ENCODE measurements at places on chromosomes 4 and X.

- no peak for DNase-seq
Observed at GRCh38 chr4:120052856-120053255, 13.8 kb downstream of the MAD2L1 start.

GRCh38 chr4:16293210-16293838 lies 67.1 kb upstream of the TAPT1 start:
- no peak for DNase-seq

DNA sequence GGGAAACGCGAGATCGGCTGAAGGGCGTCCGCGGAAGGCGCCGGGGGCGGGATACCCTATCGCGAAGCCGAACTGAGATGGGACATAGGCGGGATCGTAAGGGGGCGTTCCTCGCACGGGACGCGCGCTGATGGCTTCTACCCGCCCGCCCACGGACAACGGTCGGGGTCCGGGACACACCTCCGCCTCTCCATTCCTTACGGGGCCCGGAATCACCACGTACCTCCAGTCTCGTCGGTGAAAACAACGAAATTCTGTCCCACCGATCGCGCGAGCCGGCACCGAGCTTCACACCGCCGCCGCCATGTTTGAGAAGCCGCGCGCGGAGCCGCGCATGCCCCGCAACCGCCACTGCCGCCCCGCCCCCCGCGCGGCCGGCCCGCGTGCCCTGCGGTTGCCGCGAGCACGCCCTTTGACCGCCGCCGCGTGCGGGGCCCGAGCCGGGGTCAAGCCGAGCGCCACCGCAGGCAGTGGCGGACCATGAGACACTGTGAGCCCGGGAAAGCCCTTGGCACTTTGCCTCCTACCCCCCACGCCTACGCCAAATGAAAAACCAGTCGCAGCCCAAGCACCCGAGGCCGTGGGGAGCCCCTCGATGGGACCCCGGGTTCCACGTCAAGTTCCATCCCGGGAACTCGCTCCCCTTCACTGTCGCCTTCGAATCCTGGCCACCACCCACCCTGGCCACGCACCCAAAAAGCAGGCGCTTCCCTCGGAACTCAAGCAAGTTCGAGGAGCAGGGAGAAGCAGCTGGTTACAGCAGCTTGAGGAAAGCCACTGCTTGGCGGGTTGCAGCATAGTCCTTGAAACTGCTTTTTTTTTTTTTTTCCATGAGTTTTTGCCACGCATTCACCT lies at the start of gene SCML2:
SCML2 (minus strand) TSS at position 320 of the 855 bp plus-strand sequence. CDS start 20,617 bp downstream, outside the sequence.
- peak; percentile 23 for DNase-seq

GRCh38 chr4:86847571-86847970 lies 1.6 kb downstream of the SLC10A6 start:
- DNase-seq = no peak

GRCh38 chr4:7757501-7758471 lies 181.9 kb downstream of the AFAP1 start:
- DNase-seq = no peak

DNA sequence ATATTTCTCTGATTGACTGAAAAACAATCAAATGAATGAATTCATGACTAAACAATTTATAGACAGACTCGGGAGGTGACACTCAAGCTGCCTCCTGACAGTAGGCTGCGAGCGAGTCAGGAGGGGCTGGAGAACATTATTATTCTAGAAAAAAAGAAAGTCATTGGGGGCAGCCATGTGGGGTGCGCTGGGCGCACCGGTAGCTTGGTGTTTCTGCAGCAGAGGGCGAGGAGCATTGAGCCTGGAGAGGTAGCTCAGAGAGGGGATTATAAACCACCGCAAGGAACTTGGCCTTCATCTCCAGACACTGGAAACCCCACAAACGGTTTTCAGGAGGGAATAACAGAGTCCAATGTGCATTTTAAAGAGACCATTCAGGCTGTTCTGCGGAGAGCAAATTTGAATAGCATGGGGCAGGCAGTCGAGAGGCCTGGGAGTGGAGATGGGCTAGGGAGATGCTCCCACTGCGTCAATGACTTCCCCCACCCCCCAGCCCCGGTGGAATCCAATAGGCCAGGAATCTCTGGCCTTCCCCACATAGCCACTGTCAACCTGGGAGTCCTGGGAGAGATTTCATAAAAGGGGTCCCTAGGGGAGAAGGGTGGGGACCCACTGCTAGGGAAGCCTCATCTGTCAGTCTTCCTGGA lies 168.3 kb downstream of the BCOR start:
- DNase-seq = no peak

- DNase-seq = no peak
Observed at GRCh38 chrX:30488092-30488491, 89.5 kb downstream of the TASL start.

- DNase-seq = peak; percentile 14
Observed at GRCh38 chrX:16836371-16836770, 33.8 kb downstream of the RBBP7 start.

DNA sequence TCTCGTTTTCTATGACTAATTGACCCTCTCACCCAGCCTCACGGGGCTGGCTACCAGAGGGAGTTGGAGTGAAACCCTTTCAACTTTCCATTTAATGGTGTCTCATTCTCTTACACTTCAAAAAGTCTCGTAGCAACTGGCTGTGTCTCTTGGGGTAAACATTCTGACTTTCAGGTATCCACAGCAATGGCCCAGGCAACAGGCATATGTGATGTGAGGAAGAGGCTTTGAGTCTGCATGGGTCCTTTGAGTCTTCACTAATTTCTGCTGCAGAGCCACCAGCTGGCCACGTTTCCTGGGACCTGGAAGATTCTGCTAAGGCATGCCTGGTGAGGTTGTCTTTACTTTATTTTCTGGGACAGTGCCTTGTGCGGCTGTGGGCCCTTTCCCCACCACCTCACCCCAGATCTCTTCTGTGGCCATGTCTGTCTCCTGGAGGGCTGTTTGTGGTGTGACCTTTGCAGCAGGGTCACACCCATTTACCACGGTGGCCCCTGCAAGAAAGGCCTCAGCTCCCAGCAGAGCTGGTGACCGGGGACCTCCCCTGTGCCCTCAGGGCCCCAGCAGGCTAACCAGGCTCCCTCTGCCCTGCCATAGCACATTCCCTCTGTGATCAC lies 112.5 kb upstream of the FRG1 start:
- no peak for DNase-seq

Measured in HuH-7.5 (cell line).